IPS DF 19.7 (cell line): ENCODE measurements at places on chromosomes 16 and 17.

GRCh38 chr16:26413780-26414179 lies 652.9 kb upstream of the C16orf82 start:
- DNase-seq = no peak

DNA sequence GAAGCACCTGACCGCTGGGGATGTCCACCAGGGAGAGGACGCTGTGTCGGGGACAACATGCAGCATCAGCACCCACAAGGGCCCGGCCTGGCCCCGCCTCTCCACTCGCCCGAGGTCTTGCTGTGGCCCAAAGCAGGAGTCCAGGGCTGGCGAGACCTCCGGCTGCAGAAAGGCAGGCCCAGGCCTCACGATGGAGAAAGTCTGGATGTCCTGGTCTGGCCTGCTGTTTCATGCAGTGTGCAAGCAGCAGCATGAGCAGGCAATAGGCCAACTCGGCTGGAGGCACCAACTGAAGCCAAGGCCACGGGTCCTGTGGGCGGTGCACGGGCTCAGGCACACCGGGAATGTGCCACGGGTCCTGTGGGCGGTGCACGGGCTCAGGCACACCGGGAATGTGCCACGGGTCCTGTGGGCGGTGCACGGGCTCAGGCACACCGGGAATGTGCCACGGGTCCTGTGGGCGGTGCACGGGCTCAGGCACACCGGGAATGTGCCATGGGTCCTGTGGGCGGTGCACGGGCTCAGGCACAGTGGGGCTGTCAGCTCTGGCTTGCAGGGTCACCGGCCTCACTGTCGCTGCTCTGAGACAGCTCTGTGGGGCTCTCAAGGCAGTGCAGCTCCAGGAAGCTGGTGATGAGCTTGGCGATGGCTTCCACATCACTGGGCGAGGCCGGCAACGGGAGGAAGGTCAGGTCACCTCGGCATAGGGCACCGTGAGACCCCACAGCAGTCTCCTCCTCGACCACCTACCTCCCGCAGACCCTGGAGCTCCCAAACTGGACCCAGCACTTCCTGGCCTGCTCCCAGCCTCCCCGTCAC lies 6.9 kb downstream of the CYBC1 start:
- no peak for DNase-seq

DNA sequence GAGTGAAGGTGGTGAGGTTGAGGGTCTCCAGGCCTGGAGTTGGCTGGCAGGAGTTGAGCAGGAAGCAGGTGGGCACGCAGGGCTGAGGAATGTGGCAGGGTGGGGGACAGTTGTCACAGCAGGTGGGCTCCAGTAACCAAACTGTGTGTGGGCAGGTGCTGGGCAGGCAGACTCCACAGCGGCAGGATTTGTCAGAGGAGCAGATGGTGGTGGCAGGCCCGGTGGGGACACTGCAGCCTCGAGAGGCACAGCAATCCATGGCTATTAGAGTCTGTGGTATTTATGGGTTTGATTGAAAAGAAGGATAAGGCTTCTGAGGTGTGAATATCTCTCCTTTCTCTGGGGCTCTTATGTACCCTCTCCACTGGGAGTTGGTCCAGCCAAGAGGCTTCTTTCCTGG lies at the start of gene KRTAP3-3:
KRTAP3-3 (minus strand) TSS at position 326 of the 400 bp plus-strand sequence; CDS start at position 259, 67 bp downstream.
- no peak for DNase-seq

GRCh38 chr16:28936784-28937155 lies 5.0 kb downstream of the CD19 start:
- no peak for DNase-seq

DNA sequence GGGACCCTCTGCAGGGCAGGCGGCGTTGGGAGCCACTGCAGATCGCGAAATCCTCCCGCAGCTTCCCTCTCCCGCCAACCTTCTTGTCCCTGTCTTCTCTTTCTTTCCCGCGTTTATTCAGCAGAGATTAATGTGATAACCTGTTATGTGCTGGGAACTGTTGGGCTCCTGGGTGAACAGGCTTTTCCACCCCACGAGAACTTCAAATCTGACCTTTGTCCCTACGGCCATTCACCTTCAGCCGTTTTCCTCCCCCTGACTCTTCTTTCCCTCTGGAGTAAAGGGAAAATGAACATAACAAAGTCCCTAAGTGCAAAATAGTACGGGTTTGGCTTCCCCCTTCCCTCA lies 15.2 kb upstream of the KPNA2 start:
- no peak for DNase-seq

- DNase-seq = no peak
These were observed 143.3 kb downstream of the PITPNC1 start for GRCh38 chr17:67520252-67520906.

DNA sequence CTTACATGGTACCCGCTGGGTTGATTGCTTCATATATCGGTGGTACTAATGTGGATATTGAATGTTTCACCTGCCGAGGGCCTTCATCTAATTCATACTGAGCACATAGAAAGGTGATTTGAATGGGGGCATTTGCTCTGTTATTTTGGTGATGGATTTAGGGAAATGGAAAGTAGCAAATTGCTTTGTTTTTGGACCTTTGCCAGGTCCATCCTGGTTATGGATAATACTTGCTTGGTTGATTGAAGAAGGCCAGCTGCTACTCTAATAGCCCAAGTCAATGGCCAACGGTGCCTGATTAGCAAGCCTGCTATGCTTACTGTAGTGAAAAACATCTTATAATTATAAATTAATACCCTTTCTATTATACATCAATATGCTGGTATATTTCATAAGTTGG lies 253.6 kb downstream of the CDH13 start:
- no peak for DNase-seq

DNA sequence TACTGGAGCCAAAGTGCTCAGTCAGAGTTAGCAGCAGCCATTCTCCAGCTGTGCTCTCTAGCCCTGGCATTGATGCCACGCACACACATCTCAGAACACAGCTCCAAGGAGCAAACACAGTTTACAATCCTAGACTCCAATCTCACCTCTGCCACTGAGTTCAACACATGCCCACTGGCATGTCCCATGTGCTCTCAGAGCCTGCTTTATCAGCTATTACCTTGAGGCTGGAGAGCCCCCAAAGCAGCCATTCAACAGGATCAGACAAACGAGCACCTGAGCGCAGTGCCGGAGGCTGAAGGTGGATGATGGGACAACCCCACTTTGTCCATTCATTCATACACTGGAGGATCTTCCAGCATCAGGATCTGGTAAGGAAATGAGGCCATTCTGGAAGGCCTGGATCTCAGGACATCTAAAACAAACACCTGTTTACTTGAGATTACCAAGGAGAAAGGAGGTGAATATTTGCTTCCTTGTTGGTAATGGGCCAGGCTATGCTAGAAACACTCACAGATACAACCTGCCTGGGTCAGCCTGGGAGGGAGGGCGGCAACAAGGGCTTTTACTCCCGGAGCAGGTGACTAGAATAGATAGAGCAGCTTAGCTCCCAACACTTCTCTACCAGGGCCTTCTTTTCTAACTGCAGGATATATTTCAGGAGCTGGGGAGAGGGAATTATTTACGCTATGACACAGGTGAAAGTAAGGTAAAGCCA lies 25.4 kb downstream of the RANBP10 start:
- no peak for DNase-seq

DNA sequence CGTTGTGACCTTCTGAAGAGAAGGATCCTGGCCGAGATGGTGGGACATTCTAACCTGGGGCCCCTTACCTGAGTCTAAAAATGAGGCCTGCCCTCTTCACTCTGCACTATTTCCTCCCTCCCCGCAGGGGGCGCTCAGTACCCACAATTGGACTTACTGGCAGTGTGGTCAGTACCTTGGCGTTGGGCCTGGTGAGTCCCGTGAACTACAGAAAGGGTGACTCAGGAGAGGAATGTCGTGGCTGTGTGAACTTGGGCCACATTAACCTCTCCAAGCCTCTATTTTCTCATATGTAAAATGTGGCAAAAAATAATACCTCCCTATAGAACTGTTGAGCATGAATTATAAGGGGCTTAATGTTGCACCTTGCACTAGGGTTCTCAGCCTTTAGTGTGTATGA lies 3.9 kb downstream of the RSAD1 start:
- DNase-seq = peak; percentile 70

GRCh38 chr17:48559840-48560817 lies 15.2 kb upstream of the HOXB2 start:
- no peak for DNase-seq

- DNase-seq = no peak
These were observed 277.5 kb upstream of the DYNLRB2 start for GRCh38 chr16:80263181-80263823.
